ENCODE measurements at places on chromosomes 6 and 20.

DNA sequence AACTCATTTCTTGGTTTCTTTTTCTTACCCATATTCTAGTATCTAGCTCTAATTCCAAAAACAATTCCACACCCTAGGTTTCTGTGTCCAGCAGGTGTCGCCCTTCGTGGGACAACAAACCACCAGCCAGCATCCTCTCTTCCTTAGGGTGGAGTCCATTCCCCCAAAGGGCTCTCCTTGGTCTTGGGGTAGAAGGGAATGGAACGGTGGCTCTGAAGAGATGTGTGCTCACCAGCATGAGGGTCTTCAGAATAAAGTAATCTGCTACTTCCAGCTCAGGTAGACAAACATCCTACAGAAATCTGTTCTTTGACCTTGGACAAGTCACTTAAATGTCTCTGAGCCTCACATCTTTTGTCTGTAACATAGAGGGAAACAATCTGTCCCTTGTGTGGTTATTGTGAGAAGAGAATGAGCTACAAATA, 7.2 kb downstream of the HLA-DMB start:
- DNase-seq: peak; percentile 59

- DNase-seq: peak; percentile 51
Measured at GRCh38 chr6:38973178-38974057, 75.2 kb upstream of the GLP1R start.

GRCh38 chr6:141744194-141744925, 388.4 kb upstream of the GJE1 start:
- DNase-seq: no peak

GRCh38 chr6:18897350-18897749, 510.2 kb downstream of the RNF144B start:
- no peak for DNase-seq

DNA sequence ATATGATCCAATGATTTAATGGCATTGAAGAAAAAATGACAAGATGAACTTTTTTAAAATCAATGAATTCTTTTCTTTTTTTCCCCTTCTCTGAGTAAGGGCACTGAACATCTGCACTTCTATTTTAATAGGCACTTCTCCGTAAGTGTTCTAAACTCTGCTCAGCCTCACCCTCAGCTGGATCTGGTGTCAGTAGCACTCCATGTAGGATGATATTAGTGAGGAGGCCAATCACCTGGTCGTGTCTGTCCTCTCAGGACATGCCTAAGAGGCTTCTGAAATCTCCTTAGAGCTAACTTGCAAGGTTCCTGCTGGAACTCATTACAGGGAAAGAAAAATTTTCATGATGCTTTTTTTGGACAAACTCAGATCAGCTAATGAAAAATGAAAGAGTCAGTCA, 148.6 kb upstream of the MLIP start:
- DNase-seq: no peak

- no peak for DNase-seq
Measured at GRCh38 chr20:15889061-15889460, 684.2 kb downstream of the KIF16B start.

GRCh38 chr6:88823998-88824397, 139.4 kb downstream of the RNGTT start:
- no peak for DNase-seq

GRCh38 chr6:14634072-14634471, 516.5 kb downstream of the CD83 start:
- DNase-seq: no peak

Measured in NCI-H2227 treated with DMSO at 0.1 percent for 48 hours (cell line).